T-cell (primary cell): ENCODE measurements at places on chromosomes 7 and 10. TPM values are rescaled to one million over a fixed set of nuclear protein-coding genes. Genes with fewer than 3 reads are reported as not detected.

Gene PAPOLB
- total RNA-seq, result not detected

DNA sequence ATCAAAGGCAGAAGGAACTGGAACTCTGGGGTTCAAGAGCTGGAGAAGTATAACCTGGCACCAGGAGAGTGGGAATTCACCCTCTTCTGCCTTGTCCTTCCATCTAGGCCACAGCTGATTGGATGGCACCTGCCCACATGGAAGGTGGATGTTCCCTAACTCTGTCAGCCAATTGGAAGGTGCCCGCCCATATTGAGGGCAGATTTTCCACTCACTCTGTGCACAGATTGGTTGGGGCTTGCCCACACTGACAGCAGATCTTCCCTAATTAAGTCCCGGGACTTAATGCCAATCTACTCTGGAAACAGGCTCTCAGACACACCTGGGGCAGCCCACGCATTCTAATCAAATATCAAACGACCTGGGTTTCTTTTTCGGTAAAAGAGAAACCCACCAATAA, 1142.3 kb upstream of the CELF2 start:
- H3K36me3 ChIP-seq, result no peaks in the 10 kb centered on the region
- no peaks in the 10 kb centered on the region for H3K4me1 ChIP-seq
- no peaks in the 10 kb centered on the region for H3K27me3 ChIP-seq
- H3K4me3 ChIP-seq, result no peak overlapping the region

Gene ITGB8
- 0.16 TPM for total RNA-seq

Gene MPP7
- total RNA-seq, result 22.8 TPM
